ENCODE measurements at places on chromosomes 16 and 17.

DNA sequence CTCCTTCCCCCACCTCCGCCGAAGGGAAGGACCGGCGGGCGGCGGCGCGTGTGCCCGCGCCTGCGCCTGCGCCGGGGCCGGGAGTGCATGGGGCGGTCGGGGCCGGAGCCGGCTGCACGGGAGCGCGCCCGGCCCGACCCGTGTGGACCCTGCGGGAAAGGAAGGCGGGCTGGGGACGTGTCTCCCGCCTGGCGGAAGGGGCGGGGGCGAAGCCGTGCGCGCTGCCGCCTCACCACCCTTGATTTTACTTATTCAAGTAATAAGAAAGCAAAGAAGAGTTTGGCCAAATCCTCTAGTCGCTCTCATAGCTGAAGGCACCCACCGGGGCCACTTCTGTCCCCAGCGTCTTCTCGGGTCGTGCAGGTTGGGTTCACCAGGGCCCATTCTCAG, 596 bp upstream of the PFN1 start:
- DNase-seq: peak; percentile 86

GRCh38 chr16:85674828-85675227, 13.9 kb downstream of the GINS2 start:
- no peak for DNase-seq

DNA sequence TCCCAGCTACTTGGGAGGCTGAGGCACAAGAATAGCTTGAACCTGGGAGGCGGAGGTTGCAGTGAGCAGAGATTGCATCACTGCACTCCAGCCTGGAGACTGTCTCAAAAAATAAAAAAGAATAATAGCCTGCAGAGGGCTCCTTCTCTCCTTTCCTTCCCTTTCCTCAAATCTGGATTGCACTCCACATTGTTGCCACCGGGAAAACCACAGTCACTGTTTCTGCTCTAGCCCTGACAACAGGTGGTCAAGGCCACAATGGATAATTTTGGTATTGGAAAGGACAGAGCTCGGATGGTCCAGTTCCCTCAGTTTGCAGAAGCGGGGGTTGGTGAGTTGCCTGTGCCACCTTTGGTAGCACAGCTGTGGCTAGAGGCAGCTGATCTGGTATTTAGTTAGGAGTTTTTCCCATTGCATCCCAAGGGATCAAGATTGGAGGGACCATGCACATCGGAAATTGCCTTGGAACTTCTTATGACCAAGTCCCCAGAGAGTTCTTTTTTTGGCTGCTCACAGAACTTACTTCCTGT, 44.7 kb upstream of the PRSS54 start:
- DNase-seq: peak; percentile 63

GRCh38 chr16:74279266-74279665, 17.3 kb upstream of the PSMD7 start:
- DNase-seq: no peak

DNA sequence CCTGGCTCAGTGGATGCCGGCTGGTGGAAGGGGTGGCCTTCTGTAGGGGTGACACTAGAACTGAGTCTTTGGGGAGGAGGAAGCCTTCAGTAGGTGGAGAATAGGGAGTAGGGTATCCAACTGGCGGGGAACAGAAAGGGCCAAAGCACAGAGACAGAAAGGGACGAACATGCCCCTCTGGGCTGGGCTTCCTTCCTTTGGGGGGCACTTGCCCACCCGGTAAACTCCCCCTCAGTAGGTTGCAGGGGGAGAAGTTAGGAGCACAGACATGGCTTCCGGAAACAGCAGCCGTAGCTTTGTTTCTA, 774 bp downstream of the ENGASE start:
- DNase-seq: no peak

Data from M059J (cell line).